ENCODE measurements at places on chromosomes 5 and 9. TPM values are rescaled to one million over a fixed set of nuclear protein-coding genes. Genes with fewer than 3 reads are reported as not detected.

- no peak for DNase-seq
Measured at GRCh38 chr9:117616431-117616831, 87.8 kb upstream of the TLR4 start.

DNA sequence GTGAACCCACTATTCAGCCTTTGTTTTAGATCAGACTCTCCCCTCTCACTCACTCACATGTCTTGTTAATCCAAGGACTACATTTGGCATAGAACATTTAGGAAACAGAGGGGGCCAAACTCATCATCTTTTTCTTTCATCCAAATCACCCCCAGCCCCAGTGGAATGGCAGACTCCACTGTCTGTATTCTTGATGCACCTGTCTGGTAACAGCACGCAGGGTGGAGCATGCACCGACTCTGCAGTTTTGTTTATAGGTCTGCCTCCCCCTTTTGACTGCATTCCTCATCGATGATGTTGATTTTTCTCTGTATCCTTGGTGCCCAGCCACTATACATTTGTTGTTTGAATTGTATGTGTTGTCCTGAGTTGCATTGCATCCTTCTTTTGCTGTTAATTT lies 66.0 kb downstream of the ANGPTL2 start:
- no peak for DNase-seq

DNA sequence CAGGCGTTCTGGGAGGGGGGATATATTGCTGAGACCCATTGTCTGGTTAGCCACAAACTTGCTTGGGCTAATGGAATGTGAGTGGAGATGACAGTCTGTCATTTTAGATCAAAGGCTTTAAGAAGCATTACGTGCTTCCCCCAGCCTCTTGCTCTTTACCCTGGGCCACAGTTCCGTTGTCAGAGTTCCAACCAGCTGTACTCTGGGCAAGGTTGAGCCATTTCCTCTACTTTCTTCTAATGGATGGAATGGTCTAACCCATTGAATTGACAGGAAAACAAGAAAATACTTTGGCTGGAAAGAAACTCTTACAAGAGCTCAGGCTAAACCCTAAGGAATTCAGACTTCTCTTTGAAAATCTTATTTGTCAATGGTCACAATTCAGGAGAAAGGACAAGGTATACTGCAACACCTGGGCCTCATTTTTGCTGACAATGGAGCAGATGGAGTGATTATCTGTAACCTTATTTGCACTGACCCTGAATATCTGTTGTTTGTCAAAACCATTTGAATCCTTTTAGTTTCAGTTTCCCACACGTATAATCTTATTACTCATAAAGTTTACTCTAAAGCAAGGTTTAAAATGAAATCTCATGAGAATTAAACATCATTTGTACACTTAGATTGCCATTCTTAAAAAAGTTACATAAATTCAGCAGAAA lies 231.4 kb downstream of the PDE4D start:
- no peak for DNase-seq

DNA sequence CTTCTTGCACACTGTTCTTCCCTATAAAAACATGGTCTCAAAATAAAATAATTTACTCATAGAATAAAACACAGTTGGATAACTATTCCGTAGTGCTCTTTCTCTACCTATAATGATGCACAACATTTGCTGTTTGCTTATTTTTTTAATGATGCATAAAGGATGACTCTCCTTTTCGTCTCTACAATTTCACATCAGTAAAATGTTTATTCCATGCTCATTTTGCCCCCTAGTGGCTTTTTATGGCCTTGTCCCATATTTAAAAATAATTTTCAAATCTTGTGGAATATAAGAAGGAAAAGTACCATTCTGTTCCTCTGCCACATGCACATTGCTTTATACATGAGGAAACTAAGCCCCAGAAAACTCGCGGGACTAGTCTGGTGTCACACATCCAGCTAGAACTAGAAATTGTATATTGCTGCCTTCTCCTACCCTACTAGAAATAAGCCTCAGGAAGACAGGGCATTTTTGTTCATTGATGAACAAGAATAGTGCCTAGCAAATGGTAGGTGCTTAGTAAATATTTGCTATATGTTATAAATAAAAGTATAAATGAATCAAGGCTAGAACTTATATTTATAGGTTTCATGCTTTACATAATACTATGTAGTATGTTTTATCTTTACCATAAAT lies 12.7 kb downstream of the KCTD16 start:
- no peak for DNase-seq

- no peak for DNase-seq
Measured at GRCh38 chr5:18394443-18394804, 760.2 kb downstream of the TAF11L14 start.

The NDUFB6 gene
- total RNA-seq, result 42.7 TPM

DNA sequence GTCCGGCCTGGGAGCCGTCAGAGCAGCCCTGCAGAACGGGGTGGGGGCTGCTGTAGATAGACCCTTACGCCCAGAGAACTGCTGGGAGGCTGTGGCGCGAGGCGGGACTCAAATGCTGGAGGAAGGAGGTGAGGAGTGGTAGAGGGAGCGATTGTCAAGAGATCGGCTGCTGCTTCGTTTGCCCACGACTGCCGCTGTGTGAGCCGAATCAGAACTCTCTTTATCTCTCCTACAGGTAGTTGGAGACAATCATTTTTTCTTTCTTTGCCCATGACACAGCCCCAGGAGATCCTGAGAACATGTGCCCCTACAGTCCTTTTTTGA lies 456 bp downstream of the ZNF79 start:
- DNase-seq, result no peak

- no peak for DNase-seq
Measured at GRCh38 chr5:83126501-83126900, 49.2 kb downstream of the XRCC4 start.

DNA sequence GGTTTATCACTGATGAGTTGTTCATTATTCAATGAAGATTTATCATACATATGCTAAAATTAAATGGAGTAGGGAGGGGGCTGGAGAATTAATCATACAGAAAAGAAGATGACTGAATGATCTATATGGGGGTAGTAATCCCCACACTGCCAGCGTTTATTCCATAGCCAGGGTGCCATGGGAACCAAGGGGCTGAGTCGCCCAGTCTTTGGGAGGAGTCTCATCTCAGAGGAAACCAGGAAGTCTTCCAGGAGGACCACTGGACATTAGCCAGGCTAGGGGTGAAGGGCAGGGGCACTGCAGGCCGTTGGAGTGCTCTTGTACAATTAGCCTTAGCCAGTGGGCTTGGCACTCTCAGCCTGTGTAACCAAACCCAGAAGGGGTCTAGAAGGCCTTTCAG lies 226.5 kb downstream of the ARL15 start:
- no peak for DNase-seq

The FOXD4L3 gene
- total RNA-seq, result not detected

GRCh38 chr5:137336161-137336560 lies 163.0 kb downstream of the SPOCK1 start:
- no peak for DNase-seq

DNA sequence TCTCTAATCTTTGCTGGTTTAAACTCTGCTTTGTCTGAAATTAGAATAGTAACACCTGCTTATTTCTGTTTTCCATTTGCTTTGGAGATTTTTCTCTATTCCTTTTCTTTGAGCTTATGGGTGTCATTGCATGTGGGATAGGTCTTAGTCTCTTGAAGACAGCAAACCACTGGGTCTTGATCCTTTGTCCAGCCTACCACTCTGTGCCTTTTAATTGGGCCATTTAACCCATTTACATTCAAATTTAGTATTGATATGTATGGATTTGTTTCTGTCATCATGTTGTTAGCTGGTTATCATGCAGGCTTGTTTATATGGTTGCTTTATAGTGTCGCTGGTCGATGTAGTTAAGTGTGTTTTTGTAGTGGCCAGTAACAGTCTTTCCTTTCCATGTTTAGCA lies 914.7 kb downstream of the MAT2B start:
- DNase-seq, result no peak
